ENCODE measurements at places on chromosomes 7 and 10.

DNA sequence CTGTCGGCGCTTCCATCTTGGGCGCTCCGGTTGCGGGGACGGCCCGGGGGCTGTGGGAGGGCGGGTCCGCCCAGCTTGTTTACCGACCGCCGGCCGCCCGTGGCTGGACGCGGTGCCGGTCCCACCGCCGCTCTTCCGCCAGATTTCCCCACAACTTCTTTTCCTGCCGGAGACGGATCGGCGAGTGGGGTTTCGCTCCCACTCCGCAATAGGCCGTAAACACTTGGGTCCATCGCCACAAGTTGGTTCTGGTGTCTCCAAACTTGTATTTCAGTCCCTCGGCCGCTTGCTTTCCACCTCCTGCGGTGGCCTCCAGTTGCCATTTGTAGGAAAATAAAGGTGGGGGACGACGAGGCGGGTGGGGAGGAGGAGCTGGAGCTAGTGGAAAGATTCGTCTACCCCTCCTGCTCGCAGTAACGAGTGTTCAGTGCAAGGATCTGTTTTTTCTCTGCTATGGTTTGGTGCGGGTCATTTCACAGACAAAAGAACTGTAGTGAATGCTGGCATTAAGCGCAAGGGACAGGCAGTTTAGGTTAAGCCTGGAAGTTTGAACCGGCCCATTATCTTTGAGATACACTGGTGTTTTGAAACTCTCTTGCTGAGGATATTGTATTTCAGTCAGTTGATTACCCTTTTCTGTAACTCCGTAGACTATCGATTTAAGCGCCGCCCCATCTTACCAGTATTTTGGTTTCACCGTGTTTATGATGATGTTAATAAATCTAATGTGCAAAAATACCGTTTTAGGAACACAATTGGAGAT, 24.3 kb upstream of the ZRANB1 start:
- no peak for DNase-seq

- DNase-seq, result no peak
Observed at GRCh38 chr7:33982425-33982786, 77.1 kb downstream of the BMPER start.

GRCh38 chr10:77328272-77328816, 309.3 kb downstream of the KCNMA1 start:
- DNase-seq, result no peak

DNA sequence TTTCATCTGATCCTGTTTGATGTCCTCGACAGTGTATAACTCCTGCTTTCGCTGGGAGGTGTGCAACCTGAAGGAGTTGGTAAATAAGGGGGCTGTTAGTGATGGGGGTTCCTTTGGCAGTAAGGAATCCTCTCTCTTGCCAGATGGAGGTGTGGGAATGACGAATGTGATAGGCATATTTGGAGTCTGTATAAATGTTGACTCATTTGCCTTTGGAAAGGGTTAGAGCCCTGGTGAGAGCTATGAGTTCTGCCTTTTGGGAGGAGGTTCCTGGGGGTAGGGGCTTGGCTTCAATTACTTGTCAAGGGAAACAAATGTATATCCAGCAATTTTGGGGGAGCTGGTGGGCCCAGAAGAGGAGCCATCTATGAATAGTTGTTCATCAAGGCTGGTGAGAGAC, 11.4 kb upstream of the CHST3 start:
- no peak for DNase-seq

GRCh38 chr7:111101856-111102646, 11.1 kb downstream of the LRRN3 start:
- no peak for DNase-seq

DNA sequence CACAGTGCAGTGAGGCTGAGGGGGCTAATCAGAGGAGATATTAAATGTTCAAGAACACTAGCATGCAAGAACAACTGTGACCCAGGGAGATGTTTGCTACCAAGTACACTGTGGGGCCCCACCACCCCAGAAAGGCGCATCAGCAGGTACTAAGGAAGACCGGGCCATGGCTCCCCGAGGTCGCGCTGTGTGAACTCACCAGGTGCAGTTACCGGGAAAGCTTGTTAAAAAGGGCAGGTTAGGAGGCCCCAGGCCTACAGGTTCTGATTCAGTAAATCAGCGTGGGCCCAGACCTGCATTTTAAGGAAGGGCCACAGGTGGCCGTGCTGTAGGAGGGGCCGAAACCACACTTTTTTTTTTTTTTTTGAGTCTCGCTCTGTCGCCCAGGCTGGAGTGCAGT, 54.6 kb downstream of the TMEM209 start:
- DNase-seq, result no peak

GRCh38 chr10:94213980-94214379, 148.8 kb downstream of the NOC3L start:
- DNase-seq, result no peak

DNA sequence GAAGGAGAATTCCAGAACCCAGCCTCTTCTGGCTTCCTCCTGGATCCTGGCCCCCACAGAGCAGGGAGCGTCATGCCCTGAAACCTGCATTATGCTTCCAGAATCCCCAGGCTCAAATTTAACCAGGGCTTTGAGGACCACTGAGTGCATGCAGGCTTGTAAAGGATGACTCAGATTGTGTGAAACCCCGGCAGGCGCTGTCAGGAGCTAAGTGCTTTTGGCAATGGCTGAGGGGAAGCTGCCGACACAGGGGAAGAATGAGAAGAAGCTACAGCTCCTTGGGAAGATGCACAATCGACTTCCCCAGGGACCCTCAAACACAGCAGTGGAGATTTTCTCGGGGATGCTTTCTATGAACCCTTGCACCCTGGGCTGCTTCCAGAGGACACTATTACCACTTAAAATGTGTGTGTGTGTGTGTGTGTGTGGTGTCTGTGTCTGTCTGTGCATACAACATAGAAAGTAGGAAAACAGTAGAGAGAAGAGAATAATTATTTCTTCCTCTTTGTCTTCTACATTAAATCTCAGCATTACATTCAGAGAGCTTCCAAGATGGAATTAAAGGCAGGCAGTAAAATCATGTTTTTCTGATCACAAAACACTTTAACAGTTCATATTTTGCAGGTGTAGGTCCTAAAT, 183.5 kb upstream of the INHBA start:
- peak; percentile 97 for DNase-seq

DNA sequence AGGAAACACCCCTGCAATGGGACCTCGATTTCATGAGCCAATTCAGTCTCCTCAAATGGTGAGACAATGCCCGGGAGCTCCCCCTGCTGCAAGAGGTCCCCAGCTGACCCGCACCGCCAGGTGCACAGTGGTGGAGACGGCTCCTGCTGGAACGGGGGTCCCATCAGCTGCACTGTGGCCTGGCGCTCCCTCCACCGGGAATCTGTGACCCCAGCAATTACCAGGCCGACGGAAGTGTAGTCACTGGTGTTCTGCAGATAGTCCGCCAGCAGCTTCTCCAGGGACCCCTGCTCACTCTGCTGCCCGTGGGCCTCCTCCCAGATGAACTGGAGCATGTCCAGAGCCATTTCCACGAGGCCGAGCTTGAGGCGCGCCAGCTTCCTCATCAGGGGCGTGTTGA, 64.9 kb upstream of the NKX6-2 start:
- DNase-seq, result no peak

- DNase-seq, result no peak
Observed at GRCh38 chr7:159125104-159125954, 19.3 kb downstream of the VIPR2 start.

GRCh38 chr10:49526619-49527018, 12.3 kb downstream of the ERCC6 start:
- peak; percentile 50 for DNase-seq

DNA sequence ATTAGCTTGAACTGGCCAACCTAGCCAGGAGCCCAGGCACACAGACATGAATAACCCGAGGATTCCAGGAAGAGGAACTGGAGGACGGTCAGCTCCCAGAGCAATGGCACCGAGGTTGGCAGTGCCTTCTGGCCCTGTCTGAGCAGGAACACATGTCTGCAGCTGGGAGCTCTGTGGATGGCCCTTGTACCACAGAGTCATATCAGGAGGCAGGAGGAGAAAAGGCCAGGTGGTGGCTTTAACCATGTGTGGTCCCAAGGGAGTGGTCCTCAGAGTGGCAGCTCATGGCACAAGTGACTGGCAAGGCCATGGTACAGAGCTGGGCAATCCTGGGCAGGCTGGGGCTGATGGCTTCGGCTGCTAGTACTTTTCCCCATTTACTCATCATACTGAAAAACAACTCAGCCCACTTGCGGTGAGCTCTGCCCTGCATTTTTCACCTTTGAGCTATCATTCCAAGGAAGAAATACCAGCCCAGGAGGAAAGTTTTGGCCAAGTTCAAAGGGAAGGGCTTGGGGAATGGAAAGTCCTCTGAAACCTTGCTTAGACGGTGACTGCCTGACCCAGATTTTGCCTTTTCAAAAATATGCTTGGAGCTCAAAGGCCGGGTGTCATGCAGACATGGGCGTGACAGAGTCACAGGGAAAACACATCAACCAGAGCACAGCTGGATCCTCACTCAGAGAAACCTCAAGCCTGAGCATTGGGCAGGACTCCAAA, 25.7 kb upstream of the LOXL4 start:
- DNase-seq, result no peak

DNA sequence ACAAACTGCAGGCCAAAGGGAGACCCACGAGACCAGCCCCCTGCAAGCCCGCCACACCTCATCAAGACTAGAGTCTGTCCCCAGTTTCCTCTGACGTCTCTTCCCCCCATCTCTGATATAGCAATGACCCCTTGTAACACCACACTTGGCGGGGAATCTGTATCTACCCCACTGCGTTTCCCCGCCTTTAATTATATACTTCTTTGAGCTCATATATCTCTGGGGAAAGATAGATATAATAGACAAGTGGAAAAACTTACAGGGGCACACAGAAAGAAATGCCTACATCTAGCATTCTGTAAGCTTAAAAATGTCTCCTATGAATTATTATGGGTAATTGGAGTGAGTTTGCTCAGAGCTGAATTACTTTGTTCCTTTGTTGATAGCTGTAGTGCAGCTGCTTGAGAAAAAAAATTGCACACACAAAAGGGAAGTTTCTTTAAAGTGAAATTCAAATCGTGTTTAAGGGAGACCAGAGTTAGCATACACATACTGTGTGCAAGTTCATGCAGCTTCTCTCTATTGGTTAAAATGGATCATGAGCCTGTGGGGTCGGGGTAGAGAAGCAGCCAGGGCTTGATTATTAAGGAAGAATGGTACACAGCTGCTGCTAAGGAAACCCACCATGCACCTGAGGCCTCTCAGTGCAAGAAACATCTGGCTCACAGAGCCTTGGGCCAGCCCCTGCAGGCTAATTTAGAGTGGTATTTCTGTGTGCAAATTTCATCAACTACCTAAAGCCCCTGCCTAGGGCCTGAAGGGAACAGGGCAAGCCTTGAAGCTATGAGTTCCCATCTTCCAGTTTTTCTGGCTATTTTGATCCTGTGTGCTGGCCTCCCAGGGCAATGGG, 32.5 kb downstream of the CDCA7L start:
- DNase-seq, result no peak

- no peak for DNase-seq
Observed at GRCh38 chr7:66736892-66737291, 3.6 kb upstream of the RABGEF1 start.

- no peak for DNase-seq
Observed at GRCh38 chr7:2090526-2091520, 141.9 kb downstream of the MAD1L1 start.

DNA sequence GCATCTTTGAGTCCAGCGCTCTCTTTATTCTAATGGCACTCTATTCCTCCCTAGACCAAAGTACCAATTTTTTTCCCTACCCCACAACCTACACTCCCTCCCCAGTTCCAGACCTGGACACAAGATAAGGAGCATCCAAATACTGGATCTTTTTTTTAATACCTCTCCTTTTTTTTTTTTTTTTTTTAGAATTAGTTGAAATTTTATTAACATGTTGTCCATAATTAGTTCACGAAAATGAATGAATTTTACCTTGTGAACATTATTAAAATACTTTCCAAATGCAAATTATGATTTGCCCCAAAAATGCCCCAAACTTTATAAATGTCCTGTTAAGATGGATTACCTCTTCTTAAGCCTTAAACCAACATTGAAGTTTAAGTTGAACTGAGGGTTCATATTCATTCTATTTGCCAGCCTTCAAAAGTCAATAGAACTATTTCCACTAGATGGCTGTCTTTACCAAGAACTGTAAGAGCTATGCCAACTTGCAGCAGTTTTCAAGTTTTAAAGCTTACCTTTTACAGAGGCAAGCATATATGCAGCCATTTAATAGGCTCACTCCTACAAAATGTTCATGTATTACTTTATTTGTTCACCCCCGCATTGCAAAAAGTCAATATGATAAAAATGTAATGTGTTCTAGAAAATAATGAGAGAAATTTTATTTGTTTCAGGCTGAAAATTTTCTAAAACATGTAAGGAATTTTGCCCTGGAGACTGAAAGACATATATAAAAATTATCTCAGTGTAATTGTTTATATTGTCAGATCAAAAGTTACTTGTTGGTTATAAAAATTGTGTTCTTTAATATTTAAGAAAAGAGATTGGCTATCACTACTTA, 39.7 kb upstream of the TNKS2 start:
- DNase-seq, result peak; percentile 20

Measured in fibroblast of skin of left biceps (primary cell).